ENCODE measurements at places on chromosomes 16 and 17.

DNA sequence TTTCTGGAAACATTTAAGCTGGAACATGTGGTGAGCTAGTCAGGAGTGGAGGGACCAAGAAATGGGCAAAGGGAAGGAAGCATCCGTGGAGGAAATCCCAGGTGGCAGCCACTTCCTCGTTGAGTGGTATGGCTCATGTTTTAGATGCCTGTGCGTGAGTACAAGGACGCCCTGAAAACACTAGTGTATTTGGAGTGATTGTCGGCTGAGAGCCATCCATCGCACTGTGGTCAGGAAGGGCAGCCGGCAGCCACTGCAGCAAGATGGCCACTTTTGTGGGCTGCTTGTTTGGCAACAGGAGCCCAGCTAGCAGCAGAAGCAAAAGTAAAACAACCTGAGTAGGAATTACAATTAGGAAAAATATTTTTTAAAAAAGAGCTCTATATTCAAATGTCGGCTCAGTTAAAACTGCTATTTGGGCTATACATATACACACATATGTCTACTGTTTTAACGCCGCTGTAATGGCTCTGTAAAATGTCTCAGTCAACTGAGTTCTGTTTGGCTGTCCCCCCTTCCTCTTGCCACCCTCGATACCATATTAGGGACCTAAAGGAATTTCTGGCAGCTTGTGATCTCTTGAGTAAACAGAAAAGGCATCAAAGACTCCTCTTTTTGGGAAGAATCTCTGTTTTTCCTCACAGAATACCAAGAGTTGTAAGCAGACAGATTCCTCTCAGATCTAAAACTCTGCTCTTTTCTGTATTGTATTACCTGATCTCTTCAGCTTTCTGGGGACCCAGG, 39.2 kb downstream of the BRD7 start:
- no peak for DNase-seq

- DNase-seq = no peak
Observed at GRCh38 chr16:57304169-57305061, 19.9 kb upstream of the PLLP start.

GRCh38 chr16:64730261-64730660, 391.6 kb downstream of the CDH11 start:
- DNase-seq = no peak

GRCh38 chr16:86479419-86479818, 30.9 kb upstream of the FOXF1 start:
- DNase-seq = no peak

- no peak for DNase-seq
Observed at GRCh38 chr16:73131156-73131862, 83.4 kb upstream of the ZFHX3 start.

GRCh38 chr16:50588276-50588675, 40.1 kb downstream of the NKD1 start:
- no peak for DNase-seq

DNA sequence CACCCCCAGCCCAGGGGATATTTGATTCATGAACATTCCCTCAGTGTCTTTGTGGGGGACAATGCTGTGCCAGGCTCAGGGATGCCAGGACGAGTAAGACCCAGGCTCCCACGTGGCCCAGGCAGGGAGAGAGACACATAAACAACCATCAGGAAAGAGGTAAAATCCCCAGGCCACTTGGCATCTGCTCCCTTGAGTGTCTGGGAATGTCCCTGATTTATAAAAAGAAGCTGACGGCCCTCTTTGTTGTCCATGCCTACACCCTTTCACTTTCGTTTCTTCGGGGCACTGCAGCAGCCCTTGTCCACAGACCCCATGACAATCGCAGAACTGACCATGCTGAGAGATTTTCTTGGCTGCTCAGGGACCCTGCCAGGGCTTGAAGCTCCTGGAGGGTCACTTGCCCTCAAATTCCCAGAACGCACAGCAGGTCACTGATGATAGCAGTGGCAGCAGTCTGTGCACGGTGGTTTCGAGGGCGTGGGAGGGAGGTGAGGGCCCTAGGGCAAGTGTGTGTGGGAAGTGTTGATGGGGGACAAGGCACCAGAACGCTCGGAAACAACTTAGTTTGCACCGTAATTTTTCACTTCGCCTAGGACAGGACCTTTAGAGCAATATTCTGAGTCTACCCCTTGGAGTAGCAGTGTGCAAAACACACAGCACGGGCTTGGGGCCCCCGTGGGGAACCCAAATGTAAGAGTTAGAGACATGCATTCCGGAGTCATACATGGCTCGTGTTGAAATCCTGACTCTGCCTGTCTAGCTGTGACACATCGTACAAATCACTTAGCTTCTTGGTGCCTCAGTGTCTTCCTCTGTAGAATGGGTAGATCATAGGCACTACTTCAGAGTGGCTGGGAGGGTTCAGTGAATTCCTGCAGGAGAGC, 4.7 kb downstream of the NOD2 start:
- peak; percentile 50 for DNase-seq

DNA sequence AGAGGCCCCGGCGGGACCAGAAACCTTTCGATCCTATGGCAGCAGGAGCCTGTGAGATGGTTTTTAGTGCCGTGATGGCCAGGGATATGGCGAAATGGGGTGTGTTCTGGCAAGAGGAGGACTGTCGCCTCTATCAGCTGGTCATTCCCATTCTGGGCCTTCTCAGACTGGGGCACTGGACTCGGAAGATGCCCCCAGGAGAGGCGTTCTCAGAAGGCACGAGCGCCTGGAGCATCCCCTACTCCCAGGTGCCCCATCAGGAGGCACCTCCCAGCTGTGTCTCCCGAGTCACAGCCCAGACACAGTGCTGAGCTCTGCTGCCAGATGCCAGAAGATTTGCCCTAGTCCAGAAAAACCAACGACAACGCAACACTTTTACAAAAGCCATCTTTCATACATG, 54.6 kb upstream of the ENDOV start:
- no peak for DNase-seq

DNA sequence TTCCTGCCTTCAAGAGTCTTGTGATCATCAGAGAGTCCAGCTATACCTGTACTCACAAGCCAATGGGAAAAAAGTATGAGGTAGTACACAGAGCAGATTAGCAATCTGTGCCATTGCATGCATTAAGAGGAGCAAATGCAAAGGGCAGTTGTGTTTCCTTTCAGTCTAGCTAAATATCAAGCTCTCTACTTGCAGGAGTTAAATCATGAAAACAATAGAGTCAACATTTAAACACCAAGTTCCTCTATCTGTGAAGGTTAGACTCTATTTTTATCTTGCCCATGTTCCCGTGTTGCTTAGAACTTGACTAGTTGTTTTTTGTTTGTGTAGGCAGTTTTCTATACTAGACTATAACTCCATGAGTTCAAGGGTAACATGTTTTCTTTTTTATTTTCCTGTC, 4.7 kb upstream of the FAM20A start:
- DNase-seq = no peak

DNA sequence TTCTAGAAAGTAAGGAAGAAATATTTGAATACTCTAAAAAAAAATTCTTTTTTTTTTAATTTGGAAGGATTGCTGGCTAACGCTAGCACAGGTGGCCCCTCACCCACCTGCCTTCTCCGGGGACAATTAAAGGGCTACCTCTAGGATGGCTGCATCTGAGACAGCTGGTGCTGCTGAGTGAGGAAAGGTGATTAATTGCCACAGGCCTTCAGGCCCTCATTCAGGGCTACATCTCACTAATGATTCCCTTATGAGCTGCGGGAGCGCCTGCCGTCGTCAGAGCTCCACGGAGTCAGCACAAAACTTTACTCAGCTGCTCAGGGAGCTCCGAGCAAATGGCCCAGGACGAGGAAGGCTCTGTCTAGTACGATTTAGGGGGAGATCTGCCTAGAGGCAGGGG, 27.0 kb upstream of the AKTIP start:
- DNase-seq = no peak

GRCh38 chr16:86718118-86718517, 139.8 kb downstream of the FOXL1 start:
- no peak for DNase-seq

DNA sequence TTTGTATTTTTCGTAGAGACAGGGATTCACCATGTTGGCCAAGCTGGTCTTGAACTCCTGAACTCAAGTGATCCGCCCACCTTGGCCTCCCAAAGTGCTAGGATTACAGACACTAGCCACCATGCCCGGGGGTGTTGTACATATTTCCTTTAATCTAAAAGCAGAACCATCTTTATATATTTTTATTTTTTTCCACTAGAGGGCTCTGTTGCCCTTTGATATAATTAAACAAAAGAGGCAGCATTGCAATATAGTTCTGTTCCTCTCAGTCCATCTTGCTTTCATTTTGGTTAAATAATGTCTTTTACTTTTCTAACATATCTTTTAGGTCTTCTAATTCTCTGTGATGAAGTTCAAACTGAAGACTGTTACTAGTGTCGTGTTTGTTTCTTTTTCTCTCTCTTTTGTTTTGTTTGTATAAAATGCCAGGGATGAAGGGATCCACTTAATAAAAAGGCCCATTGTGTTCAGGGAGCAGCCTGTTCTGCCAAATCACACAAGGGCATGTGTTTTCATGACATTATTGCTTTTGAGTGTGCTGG, 23.4 kb downstream of the WWOX start:
- no peak for DNase-seq

GRCh38 chr17:21014498-21014897, 28.3 kb downstream of the USP22 start:
- DNase-seq = no peak

DNA sequence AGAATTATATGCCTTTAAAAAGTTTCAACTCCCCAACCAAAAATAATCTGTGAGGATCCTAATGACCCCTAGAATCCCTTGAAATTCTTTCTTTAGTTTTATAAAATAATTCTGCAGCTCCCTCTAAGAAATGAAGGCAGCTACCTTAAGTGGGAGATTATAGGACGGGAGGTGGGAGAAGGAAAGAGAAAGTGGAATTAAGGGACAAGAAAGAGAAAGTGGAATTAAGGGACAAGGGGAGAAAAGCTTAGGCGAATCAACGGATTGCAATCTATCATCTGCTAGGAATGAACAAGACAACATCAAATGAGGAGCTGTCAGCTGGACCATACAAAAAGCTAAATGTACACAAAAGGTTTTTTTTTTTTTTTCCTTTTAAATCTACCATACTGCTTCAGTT, 262.0 kb downstream of the ZFHX3 start:
- DNase-seq = no peak

GRCh38 chr16:73053364-73054124, 5.6 kb upstream of the ZFHX3 start:
- no peak for DNase-seq
